ENCODE measurements at places on chromosomes 11 and 22.

- no peak for DNase-seq
Measured at GRCh38 chr22:43173976-43174720, 12.8 kb downstream of the TTLL12 start.

DNA sequence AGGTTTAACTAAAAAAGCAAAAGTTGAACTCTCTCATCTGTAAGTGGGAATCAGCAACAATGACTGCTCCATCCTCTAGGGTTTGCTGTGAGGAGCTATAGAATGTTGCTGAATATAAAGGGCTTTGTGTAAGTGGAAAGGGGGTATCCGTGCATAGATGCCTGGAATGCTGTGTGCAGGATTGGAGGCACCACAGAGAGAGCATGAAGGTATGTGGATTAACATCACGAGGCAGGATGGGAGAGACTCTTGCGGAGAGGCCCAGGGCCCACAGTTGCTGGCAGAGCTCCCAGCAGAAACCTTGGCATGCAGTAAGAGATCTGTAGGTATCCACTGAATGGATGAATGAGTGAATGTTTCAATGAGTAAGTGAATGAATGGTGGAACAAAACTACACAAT is 298.7 kb upstream of the DDI1 start:
- no peak for DNase-seq

DNA sequence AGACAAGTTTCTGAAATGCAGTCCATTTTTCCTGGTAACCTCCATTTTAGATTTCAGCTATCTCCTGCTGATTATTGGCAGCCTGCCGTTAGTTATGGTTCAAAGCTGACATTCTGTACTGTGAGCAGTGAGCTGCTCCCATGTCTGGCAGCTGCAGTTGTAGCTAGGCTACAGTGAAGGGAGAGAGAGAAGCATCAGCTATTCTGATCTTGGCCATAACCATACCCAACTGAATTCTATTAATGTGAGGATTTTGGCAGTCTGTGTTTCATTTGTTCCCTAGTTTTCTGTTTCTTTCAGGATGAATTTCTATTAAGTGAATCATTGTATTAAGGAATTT is 33.4 kb downstream of the SIK2 start:
- DNase-seq, result no peak

DNA sequence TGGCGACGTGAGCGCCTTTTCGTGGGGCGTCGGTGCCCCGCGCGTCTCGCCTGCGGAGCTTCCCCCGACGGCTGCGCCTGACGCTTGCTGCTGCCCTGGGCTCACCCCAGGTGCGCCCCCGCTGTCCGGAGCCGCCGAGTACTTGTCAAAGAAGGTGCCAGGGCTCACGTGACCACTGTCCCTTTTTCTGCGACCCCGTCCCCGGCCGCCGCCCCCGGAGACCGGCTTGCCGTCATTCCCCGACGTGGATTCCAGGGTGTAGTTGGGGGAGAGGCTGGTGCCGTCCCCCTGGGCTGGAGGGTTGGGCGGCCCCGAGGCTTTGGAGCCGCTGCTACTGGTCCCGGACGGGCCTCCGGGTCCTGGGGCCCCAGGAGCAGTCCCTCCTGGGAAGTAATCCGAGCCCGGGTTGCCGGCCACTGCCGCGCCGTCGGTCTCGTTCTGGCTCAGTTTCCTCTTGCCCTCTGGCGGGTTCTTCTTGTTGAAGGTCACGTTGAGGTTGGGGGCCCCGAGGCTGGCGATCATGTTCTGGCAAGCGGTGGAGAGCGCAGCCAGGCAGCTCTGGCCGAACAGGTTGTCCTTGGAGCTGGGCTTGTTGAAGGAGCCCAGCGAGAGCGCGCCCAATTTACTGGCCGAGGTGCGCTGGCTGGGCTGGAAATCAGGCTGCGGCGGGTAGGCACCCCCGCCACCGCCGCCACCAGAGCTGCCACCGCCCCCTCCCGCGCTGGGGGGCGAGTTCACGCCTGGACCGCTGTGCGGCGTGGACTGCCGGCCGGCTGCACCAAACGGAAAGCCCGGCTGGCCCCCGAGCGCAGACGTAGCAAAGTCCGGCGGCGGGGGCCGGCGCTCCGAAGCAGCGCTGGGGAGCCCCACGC is 3.8 kb downstream of the MN1 start:
- no peak for DNase-seq

GRCh38 chr11:17528906-17529843 is 15.0 kb downstream of the USH1C start:
- DNase-seq, result no peak

- no peak for DNase-seq
Measured at GRCh38 chr11:119206511-119207414, 624 bp downstream of the CBL start.

GRCh38 chr11:117606790-117607189 is 190.2 kb downstream of the DSCAML1 start:
- DNase-seq, result no peak

DNA sequence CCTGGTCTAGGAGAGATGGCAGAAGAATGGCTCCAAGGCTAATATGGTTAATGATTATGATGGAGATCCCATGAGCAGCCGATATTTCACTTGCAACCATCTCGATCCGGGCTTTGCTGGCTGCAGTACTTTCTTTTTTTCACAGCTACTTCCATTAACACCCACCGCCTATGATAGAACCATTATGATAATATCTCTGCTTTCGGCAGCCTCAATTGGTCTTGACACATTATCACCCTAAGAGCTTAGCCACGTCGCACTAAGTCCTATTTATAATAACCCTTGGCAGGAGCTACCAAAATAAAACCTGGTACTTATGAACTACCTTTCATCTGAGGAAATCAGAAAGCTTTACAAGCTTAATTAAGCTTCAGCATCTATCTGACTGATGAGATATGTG is 7.6 kb upstream of the FJX1 start:
- no peak for DNase-seq

DNA sequence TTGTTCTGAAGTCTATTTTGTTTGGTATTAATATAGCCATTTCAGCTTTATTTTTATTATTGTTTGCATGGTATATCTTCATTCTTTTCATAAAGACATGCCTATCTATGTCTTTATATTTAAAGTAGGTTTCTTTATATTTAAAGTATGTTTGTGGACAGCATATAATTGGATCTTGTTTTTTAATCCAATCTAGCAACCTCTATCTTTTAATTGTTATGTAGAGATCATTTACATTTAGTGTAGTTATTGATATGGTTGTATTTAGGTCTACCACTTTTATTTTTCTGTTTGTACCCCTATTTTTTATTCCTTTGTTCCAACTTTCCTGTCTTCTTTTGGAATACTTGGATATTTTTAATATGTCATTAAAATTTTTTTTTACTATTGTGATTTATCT is 13.8 kb downstream of the TPBGL start:
- DNase-seq, result no peak

DNA sequence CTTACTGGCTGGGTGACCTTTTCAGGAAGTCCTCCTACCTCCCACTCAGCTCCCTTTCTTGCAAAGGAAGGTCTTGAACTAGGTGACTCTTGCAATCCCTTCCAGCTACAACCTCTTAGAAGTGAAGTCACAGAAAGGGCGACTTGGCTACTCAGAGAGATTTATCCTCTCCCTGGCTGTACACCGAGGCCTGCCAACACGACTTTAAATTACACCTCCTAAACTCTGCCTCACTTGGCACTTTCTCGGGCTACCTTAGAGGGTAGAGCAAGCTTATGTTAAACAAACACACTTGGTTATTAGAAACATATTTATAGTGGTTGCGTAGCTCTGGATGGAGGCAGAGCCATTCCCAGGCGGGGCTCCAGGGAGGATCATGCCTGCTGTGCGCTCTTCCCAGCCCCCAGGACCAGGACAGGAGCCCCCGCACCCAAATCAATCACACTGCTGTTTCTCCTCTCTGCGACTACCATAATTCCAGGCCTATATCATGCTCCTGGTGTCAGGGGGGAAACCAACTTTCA is 358.4 kb downstream of the BUD13 start:
- DNase-seq, result no peak

DNA sequence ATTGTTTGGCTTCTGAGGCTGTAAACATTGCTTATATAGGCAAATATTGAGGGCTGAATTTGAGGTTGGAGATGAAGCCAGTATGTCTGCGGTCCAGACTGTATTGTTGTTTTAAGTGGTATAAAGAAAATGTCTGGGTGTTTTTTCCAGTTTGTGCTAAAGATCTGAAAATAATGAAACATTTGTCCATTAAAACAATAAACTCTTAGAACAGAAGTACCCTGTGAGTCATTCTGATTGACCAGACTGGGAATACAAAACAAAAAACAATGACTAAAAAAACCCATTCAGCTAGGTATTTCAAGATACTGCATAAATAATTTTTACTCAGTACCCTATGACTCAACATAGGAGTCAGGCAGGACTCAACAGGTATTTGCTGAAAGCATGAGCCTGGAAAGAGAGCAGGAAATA is 20.4 kb downstream of the ALKBH8 start:
- no peak for DNase-seq

GRCh38 chr11:14969901-14970323 is 2.2 kb downstream of the CALCA start:
- no peak for DNase-seq

- no peak for DNase-seq
Measured at GRCh38 chr11:73652856-73653559, 6.6 kb downstream of the PLEKHB1 start.

GRCh38 chr22:50317674-50318073 is 9.1 kb downstream of the DENND6B start:
- DNase-seq, result no peak
